ENCODE measurements at places on chromosomes 1 and 21.

DNA sequence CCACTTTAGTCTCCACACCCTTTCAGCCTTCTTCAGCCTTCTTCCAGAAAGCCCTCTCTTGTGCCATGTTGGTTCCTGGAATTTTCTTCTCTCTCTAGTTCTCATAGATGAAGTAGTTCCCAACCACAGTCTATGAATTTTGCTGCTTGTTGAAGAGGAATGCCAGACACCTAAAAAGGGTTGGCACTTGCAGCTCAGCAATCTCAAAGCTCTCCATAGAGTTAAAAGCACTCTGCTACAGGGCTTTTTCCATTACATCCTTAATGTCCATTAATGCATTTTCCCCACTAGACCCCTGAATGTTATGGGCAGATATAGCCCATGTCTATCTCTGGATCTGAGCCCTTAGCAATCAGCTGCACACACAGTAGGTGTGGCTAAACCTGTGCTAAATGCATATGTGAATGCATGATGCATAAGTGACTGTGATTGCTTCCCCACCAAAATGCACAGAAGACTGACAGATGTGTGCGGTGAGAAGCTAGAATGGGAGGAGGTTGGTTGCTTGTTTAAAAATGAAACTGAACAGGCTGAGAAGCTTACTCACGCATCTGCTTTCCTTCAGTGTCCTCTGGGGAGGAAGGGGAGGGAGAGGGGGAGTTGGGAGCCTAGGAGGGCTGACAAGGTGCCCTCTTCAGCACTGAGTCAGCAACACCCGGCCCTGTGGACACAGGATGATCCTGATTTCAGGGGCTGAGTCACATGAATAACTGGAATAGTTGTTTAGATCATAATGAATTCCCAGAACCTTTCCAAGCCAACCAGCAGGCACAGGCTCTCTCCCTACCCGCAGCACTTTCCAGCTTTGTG is 146.1 kb upstream of the FGGY start:
- DNase-seq = no peak

DNA sequence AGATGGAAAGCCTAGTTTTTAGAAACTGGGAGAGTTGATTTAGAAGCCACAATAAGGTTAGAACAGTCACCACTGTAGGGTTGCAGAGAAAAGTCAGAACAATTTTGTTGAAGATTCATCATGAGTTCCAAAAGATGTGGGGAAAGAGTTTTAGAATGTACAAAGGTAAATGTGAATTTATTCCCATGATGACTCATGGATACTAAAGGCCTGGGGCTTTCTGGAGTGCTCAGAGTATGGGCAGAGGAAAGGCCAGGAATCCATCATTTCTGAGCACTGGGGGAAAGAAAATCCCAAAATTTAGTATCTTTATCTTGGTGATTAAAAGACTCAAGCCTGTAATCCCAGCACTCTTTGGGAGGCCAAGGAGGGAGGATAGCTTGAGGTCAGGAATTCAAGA is 17.8 kb downstream of the YBX1 start:
- no peak for DNase-seq

DNA sequence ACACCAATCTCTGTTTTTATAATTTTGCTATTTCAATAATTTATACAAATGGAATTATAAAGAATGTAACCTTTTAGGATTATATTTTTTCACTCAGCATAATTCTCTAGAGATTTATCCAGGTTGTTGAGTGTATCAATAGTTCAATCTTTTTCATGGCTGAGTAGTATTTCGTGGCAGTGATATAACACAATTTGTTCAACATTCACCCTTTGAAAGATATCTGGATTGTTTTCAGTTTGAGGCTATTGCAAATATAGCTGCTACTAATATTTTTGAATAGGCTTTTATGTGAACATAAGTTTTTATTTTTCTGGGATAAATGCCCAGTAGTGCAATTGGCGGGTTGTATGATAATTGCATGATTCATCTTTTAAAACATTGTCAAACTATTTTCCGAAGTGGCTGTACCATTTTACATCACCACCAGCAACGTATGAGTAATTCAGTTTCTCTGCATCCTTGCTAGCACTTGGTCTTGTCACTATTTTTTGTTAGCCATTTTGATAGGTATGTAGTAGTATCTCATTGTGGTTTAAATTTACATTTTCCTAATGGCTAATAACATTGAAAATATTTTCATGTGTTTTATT is 55.6 kb upstream of the ABCD3 start:
- no peak for DNase-seq

- no peak for DNase-seq
Observed at GRCh38 chr1:51524817-51525216, 5.8 kb upstream of the EPS15 start.

- no peak for DNase-seq
Observed at GRCh38 chr1:221987860-221988520, 246.1 kb upstream of the DUSP10 start.

DNA sequence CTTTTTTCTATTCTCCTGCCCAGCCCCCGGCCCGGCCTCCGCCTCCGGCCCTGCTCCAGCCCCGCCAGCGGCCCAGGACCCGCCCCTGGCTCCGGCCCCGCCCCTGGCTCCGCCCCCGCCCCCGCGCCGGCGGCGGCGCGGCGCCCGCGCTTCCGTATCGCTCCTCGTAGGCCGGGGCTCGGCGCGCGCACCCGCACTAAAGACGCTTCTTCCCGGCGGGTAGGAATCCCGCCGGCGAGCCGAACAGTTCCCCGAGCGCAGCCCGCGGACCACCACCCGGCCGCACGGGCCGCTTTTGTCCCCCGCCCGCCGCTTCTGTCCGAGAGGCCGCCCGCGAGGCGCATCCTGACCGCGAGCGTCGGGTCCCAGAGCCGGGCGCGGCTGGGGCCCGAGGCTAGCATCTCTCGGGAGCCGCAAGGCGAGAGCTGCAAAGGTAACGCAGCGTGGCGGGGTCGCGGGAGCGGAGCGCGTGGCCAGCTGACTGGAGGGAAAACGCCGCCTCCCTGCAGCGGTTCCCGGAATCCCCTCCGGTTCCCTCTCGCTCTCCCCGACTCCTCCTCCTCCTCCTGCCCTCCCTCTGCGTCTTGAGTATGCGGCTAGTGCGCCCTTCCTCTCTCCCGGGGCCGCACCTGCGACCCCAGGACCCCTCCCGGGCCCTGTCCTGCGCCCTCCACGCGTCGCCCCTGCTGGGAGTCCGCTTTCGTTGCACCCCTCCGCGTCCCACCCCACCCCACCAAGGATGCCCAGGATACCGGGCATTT is at the start of gene IFNAR2:
Gene IFNAR2 (plus strand): TSS at position 155 of the 761 bp plus-strand sequence. CDS start 11,985 bp downstream, outside the sequence.
- DNase-seq = peak; percentile 32

DNA sequence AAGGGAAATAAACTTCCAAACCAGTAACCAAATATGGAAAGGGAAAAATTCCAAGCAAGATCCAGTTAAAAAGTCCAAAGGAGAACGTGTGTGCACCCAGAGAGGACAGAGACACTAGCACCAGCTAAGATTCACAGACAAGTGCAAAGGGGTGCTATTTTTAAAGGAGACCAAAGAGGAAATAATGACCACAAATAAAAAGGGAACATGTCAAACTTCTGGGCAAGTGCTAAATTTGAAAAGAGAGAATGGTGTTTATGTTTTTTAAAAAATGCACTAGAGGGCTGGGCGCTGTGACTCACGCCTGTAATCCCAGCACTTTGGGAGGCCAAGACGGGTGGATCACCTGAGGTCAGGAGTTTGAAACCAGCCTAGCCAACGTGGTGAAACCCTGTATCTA is 8.6 kb downstream of the JAM2 start:
- DNase-seq = no peak

DNA sequence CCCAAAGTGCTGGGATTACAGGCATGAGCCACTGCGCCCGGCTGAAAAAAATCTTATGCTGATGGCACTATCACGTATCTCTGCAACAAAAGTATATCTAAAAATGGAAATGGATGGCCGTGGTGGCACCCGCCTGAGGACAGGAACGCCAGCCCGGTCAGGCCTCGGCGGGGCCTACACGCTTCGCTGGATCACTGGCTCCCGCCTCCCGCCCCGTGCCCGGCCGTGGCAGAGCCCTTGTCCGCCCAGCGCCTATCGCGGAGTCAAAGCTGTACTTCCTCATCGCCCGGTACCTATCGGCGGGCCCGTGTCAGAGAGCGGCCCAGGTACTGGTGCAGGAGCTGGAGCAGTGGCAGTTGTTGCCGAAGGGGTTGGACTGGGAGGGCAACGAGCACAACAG is 28.8 kb upstream of the PDPN start:
- no peak for DNase-seq

DNA sequence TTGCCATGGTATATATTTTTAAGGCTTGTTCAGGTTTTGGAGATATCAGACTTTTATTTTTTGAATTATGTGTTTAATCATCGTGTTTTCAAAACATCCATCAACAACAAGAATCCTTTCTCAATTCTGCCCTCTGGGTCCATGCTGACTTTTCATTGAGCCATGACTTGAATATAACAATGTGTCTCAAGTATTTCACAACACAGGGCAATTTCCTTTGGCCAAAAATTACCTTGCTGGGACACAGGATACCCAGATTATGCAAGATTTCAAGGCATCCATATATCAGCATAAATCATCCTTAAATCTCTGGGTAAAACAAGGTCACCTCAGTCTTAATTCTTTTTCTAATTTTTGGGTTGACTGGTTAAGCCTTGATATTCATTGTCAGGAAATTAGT is 411.2 kb upstream of the USP24 start:
- no peak for DNase-seq

DNA sequence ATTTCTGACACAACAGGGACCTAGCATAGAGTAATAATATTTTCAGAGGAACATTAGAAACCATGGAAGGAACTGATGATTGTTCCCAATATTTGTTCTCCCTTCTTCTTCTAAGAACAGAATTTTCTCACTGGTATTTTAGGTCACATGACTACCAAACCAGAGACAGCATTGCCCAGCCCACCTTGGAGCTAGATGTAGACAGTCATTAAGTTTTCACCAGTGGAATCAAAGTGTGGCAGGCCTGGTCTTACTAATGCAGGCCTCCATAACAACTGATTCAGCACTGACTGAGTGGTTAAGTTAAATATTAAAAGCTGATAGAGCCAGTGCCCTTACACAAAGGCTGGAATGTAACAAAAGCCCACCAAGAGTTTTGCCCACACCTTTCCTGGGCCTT is 244.4 kb downstream of the ZNF648 start:
- no peak for DNase-seq

DNA sequence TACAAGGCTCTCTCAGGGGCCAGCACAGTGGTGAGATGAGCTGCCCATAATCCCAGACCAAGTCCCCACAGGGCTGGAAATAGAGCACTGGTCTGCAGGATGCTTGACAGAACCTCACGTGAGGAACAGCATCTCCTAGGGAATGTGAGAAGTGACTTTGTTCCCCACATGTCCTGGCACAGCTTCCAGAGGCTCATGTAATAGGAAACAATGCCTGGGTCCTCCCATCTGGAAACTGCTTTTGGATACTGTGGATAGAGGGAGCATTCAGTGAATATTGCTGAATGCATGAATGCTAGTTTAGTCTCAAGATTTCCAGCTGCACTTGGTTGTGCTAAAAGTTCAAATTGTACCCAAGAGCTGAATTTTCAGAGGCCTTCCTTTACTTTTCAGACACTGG is 146.2 kb downstream of the TNR start:
- DNase-seq = no peak

GRCh38 chr1:67052741-67053534 is 1.0 kb downstream of the SLC35D1 start:
- no peak for DNase-seq

- no peak for DNase-seq
Observed at GRCh38 chr1:190478149-190479049, 735 bp upstream of the BRINP3 start.

- DNase-seq = no peak
Observed at GRCh38 chr1:66787641-66788040, 13.4 kb downstream of the INSL5 start.

DNA sequence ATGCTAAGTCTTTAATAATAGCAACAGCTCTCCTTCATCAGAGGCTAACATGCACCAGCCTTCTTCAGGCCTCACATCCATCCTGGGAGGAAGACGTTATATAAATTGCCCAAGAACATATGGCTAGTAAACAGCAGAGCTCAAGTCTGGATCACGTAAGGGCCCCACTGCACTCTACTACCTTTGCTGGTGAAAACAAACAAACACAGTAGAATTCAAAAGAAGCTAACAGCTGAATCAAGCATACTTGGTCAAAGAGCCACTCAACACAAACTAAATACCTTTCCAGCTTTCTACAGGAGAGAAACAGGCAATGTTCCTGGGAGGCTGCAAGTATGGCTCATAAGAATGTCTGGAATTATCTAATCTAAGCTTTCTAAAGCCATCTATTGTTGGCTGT is 66.0 kb downstream of the WLS start:
- no peak for DNase-seq

DNA sequence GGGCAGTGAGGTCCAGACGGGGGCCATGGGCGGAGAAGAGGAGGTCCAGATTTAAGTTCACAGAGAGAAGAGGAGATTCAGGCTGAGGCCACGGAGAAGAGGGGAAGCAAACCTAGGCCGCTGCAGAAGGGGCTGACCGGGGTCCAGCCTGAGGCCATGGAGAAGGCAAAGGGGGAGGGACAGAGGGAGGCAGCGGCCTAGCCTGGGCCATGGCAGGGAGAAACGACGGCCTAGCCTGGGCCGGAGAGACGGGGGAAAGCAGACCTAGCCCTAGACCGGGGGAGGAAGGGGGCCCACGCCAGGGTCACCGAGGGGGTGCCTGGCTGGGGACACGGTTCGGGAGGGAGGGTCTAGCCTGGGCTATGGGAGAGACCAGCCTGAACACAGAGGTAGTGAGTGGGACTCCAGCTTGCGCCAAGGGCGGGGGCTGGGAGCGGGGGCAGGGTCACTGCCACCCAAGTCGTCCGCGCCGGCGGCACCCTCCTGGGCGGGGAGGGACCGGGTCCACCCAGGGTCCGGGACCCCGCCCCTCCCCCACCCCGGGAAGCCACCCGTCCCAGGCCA is 459 bp downstream of the CAPZB start:
- DNase-seq = no peak

GRCh38 chr1:154951901-154952657 is 3.8 kb downstream of the PBXIP1 start:
- no peak for DNase-seq

- DNase-seq = no peak
Observed at GRCh38 chr21:33374080-33374449, 29.1 kb upstream of the IFNGR2 start.

DNA sequence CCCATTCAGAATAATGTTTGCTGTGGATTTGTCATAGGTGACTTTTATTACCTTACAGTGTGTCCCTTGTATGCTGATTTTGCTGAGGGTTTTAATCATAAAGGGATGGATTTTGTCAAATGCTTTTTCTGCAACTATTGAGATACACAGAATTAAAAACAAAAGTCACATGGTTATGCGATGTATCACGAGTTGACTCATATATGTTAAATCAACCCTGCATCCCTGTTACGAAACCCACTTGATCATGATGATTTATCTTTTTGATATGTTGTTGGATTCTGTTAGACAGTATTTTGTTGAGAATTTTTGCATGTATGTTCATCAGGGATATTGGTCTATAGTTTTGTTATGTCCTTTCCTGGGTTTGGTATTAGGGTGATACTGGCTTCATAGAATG is 10.7 kb upstream of the OR2T34 start:
- no peak for DNase-seq

GRCh38 chr1:15858069-15858670 is 10.7 kb downstream of the SPEN start:
- no peak for DNase-seq

Measured in stimulated activated CD4-positive, alpha-beta T cell treated with anti-CD3 and anti-CD28 coated beads, Interleukin-1b, Interleukin-23, amount 100 ng/mL, for 1 hour (primary cell).